IPS-NIHi11 (cell line): ENCODE measurements at places on chromosomes 3 and 15.

- DNase-seq: no peak
Observed at GRCh38 chr3:140770977-140771667, 93.3 kb downstream of the TRIM42 start.

DNA sequence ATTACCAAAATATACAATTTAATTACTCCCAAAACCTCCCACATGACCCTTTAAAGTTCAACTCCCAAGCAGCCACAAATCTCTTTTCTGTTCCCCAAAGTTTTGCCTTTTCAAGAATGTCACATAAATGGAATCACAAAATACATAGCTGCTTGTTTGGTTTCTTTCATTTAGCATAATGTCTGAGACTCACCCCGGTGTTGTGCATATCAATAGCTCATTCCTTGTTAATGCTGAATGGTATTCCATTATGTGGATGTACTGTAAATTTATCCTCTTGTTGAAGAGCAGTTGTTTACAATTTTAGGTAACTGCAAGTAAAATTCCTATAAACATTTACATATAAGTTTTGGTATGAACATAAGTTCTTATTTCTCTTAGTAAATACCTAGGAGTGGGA lies 15.5 kb downstream of the NAA50 start:
- DNase-seq: no peak

DNA sequence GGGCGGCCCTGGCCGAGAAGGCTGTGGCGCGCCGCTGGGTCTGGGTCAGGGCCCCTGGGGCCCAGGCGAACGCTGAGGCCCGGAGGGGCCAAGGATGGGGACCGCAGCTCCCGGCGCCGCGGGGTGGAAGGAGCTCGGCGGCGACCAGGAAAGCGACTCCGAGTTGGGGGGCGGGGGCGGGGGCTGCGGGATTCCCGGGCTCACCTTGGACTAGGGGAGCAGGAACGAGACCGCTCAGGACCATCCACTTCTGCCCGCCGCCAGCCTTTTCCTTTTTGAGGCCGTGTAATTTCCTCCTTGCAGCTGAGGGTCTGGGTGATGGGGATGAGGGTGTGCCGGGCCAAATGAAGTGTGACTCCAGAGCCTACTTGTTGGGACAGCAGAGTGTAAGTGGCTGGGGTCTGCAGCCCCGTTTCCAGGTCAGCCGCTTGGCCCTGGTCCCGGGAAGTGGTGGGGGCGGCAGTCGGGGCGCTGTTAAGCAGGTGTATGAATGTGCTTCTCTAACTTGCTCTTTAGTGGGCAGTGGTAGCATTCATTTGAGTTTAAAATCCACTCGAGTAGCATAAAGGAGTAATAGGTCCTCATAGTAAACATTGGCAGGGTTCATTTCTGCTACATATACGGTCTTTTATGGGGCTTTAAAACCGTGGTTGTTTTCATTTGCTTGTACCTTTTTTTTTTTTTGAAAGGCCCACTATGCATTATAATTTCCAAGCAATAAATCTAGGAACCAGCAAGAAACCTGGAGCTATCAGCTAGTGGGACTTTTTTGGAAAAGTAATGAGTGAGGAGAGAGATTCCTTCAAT lies 717 bp downstream of the PXK start:
- DNase-seq: peak; percentile 63

DNA sequence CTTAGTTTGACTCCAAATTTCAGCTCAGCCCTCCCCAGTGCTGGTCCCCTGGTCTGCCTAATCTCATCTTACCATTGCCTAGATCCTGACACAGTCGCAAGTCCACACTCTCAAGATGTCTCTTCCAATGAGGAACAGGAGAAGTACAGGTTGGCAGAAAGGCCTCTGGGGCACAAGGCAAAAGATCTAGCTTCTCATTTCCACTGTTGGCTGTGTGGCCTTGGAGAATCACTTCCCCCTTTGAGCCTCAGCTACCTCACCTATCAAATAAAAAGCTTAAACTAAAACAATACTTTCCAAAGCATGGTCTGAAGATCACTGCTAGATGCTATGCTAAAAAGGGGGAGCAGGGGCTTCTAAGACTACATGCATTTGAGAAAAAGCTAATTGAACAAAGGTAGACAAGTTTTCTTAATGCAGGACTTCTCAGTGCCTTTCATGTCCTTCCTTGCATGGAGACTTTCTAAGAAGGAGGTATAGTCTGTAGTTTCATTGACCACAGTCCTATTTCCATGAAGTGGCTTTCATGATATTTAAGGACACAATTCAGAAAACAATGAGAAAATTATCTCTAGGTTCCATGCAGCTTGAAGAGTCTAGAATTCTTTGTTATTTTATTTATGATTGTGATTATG lies 118.0 kb upstream of the RAD18 start:
- DNase-seq: no peak

DNA sequence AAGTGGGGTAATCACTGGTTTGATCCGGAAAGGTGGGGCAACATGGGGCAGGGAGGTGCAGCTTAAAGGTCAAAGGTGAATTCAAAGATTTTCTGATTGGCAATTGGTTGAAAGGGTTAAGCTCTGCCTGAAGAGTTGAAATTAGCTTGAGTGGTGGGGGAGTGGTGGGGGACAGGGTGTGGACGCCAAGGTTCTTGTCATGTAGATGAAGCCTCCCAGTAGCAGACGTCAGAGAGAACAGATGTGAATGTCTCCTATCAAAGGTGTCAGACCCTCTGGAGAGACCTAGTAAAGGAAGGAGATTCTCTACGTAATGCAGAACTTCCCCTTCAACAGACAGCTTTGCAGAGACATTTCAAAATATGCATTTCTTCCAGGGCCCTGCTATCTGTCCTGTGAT lies 62.8 kb downstream of the ABCC5 start:
- peak; percentile 64 for DNase-seq

DNA sequence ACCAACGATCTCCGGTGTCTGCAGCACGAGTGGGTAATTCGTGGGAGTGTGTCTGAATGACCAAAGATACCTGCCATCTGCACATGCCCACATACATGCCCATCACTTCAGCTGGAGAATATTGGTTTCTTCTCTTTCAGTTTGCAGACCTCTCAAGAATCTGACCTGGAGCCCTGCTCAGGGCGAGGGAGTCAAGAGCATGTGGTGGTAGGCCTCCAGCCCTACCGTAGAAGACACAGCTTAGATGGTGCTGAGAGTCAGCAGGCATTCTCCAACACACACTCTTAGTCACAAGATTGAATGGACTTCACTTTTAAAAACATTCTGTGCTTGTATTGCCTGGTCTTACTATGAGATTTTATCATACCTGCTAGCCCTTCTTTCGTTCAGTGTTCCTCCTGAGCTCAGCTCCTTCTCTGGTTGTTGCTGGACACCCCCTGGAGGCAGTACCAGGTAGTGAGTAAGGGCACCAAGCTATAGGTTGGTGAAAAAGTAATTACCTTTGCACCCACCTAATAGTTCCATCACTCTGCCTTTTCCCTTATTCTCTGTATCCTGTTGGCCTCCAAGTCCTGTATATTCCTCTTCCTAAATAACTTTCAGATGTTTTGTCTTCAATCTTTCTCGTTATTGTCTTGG lies 252.0 kb downstream of the CACNA2D3 start:
- peak; percentile 55 for DNase-seq

- no peak for DNase-seq
Observed at GRCh38 chr3:188214442-188214841, 60.5 kb downstream of the LPP start.

DNA sequence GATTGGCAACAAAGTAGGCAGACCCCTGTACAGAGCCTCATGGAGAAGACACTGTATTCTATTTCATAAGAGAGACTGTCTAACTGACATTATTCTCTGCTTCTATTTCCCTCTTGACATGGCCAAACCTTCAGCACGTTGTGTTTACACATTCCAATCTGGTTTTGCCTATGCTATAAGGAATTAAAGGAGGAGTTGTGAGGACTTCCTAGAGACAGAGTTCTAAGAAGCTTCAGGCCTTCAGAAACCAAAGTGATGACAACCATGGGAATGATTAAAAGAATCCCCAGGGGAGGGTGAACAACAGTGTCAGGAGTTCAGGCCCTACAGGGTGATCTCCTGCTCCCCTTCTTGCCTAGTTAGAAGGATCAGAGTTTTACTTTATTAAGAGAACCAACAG lies 44.9 kb upstream of the CAPN7 start:
- DNase-seq: no peak

GRCh38 chr3:134791992-134792391 lies 3.1 kb upstream of the EPHB1 start:
- DNase-seq: no peak

DNA sequence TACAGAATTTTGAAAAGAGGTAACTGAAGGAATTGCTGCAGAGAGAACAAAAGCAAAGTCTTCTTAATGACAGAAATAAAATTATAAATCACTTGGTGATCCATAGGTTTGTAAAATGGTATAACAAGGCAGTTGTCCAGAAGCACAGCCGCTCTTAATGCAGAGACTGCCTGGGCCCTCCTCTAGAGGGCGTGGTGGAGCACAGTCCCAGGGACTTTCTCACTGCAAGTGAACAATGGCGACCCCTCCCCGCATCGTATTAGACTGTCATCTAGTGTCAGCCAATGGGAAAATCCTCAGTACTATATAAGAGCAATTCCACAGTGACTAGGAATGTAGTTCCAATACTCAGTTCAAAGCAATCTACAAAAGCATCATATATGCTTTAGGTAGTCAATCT lies 26.4 kb upstream of the ZBED2 start:
- DNase-seq: peak; percentile 76
